ENCODE measurements at places on chromosomes 4 and X. TPM values are rescaled to one million over a fixed set of nuclear protein-coding genes. Genes with fewer than 3 reads are reported as not detected.
A peak's percentile ranks its signal among the peaks of the same experiment; 100 is the strongest.

GRCh38 chrX:10617999-10618351 is 2.4 kb downstream of the MID1 start:
- DNase-seq: no peak

GRCh38 chrX:69066021-69066757 is 99.1 kb downstream of the PJA1 start:
- peak; percentile 27 for DNase-seq

GRCh38 chr4:169416997-169417396 is 146.2 kb upstream of the SH3RF1 start:
- DNase-seq: no peak

The CXXC4 gene
- total RNA-seq: 1.4 TPM
